A172 (cell line): ENCODE measurements at places on chromosomes 13 and 19.
A peak's percentile ranks its signal among the peaks of the same experiment; 100 is the strongest.

GRCh38 chr19:41849067-41849466 is 4.2 kb downstream of the DMRTC2 start:
- DNase-seq, result no peak

GRCh38 chr13:110374431-110375370 is 67.6 kb downstream of the COL4A2 start:
- DNase-seq, result no peak

DNA sequence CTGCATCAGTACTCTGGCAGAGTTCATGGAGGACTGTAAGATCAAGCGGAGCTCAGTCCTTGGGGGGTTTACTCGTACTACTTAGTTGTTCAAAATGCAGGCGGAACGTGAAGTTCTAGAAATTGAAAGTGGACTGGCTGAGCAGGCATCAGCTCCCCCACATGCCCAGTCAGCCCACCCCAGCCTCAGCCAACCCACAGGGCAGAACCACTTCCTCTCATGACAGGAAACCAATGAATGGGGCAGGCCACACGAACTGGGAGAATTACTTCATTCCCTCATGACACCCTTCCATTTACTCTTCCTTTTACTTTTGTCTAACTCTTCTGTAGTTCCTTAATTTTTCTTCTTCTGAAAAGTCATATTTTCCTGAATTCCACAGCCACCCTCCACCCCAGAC is 71.9 kb downstream of the FLT1 start:
- DNase-seq, result no peak

DNA sequence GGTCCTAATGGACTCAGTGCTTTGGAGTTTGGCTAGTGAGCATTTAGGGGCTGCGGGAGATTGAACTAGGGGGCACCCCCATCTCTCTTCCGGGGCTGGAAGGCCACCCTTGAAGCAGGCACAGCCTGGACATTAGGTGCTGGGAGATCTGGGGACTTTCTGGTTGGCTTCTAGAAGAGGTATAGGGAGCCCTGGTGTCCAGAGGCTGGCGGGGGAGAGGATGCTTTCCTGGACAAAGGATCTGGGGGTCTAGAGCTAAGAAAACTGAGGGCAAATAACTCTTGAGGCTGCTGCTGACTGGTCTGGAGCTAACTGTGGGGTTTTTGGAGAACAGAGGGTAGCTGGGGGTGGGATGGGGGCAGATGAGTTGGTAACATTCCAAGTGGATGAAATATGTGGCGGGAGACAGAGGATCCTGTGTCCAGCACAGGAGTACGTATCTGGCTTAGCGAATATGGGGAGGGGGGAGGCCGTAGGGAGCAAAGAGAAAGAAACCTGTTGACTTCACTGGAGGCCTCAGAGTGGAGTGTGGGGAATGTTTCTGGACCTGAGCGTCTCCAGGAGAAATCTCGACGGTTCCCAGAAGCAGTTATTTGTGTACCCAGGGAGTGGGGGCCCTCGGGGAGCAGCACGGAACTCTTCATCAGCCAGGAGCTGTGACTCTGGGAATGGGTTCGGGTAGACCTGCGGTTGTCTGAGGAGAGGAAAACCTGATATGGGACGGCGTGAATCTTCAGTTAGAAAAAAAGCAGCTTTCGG is 1.4 kb downstream of the HNRNPUL1 start:
- DNase-seq, result peak; percentile 26

DNA sequence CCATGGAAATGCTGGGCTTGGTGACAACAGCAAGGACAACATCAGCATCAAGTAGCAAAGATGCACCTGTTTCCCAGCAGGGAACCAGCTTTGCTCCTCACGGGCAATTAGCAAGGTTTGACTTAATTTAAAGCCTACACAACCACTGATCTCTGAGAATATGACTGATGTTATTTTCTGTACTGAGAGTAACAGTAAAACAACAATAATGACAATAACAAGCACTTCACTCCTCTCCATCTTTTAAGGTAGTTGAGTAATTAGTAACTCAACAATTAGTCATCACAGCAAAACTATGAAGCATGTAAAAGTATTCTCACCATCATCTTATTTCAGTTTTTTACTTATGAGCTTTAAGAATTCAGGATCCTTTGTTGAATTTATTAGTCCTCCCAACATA is 37.3 kb downstream of the ENOX1 start:
- DNase-seq, result no peak

GRCh38 chr19:48844472-48844871 is 8.2 kb upstream of the HSD17B14 start:
- peak; percentile 54 for DNase-seq

DNA sequence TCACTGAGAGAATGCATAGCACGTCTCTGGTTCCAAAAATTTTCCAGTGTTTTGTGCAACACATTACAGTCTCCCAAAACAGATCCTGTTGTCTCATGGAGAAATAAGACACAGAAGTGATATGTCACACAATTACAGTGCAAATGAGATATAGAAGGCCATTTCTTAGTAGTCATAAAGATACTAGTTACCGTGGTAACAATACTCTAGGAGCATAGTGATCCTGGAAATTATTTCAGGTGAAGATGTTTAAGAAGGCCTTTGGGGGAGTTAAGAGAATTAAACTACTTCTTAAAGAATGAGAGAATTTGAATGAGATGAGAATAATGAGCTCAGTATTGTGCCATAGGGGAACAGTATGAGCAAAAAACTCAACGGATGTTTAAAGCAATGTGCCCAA is 628.0 kb upstream of the MIR17HG start:
- no peak for DNase-seq

- DNase-seq, result no peak
These were observed 21.4 kb downstream of the MAP4K1 start for GRCh38 chr19:38596057-38596981.

- no peak for DNase-seq
These were observed 18.3 kb downstream of the DIS3 start for GRCh38 chr13:72763411-72763810.

GRCh38 chr19:44356383-44357111 is at the start of gene ZNF112:
ZNF112 (minus strand) TSS chr19:44356680; CDS start chr19:44340539, 16,141 bp downstream.
- DNase-seq, result peak; percentile 89

DNA sequence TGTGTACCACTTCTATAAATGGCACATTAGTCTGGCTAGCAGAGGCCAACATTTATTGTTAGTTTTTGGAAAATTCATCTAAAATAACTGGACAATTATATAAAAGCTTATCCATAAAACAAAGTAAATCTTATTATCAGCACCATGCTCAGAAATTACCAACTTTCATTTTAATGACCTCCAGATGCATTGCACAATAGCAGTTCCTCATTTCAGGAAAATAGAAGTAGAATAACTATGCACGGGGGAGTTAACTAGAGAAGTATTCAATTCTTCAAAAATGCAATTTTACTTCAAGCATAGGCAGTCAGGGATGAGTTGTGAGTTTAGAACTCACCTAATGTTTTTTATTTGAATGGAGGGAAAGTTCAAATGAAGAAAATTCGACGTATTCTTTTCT is 1023.5 kb downstream of the PCDH17 start:
- DNase-seq, result no peak

DNA sequence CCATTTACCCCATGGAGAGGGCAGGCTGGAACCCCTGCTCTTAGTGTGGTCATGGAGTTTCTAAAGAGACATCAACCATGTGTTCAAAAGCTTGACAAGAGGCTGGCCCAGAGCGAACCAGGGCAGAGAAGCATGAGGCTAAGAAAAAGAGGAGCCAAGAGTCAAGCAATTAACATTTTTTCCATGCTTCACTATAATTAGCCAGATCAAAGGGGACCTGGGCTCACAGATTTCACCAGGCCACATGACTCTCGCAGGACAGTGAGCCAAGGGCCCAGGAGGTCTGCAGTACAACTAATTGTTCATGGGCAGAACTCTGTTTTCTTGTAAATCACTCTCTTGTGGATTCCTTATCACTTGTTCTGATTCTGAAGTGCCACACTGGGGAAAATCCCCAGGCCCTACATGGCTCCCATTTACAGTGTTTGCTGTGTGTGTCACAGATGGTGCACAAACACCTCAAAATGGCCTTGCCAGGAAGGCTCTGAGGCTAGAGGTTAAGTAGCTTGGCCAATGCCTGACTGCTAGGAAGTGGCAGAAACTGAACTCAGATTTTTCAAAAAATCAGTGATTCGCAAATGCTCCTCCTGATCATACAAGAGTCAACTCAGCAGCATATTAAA is 101.2 kb downstream of the LHFPL6 start:
- peak; percentile 4 for DNase-seq

DNA sequence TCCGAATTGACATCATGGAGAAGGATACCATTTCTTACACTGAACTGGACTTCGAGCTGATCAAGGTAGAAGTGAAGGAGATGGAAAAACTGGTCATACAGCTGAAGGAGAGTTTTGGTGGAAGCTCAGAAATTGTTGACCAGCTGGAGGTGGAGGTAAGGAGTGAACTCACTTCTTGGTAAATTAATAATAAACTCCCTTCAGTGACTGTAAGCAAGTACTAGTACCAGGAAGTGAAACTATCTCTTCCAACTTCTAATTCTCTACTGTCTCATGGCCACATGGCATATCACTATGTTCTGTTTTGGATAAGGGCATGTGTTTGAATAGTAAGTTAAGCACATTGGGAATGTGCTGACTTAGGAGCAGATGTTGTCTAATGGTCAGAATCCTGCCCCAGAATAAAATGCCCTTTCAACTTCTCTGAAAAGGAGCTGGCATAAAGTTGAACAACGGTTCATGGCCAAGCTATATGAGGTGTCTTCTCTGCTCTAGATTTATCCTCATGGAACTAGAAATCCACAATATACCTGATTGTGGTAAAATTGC is 13.4 kb downstream of the OLFM4 start:
- DNase-seq, result no peak

DNA sequence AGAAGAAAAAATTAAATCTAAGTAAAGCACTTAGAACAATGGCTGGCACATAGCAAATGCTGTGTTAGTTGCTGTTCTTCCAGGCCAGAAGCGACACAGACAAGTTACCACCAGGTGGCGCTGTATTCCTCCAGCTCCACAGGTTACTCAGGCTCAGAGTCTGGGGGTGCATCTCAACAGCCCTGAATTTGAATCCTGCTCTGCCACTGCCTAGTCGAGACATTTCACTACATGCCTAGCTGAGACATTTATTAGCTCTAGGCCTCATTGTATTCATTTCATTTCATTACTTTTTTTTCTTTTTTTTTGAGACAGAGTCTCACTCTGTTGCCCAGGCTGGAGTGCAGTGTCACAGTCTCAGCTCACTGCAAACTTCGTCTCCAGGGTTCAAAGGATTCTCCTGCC is 16.4 kb upstream of the CYP2B6 start:
- peak; percentile 59 for DNase-seq

GRCh38 chr19:5895409-5895808 is 8.2 kb downstream of the NDUFA11 start:
- DNase-seq, result no peak

- no peak for DNase-seq
These were observed 2284.7 kb upstream of the PCDH20 start for GRCh38 chr13:63700350-63700749.

GRCh38 chr13:99133848-99134247 is 66.8 kb upstream of the UBAC2 start:
- no peak for DNase-seq

DNA sequence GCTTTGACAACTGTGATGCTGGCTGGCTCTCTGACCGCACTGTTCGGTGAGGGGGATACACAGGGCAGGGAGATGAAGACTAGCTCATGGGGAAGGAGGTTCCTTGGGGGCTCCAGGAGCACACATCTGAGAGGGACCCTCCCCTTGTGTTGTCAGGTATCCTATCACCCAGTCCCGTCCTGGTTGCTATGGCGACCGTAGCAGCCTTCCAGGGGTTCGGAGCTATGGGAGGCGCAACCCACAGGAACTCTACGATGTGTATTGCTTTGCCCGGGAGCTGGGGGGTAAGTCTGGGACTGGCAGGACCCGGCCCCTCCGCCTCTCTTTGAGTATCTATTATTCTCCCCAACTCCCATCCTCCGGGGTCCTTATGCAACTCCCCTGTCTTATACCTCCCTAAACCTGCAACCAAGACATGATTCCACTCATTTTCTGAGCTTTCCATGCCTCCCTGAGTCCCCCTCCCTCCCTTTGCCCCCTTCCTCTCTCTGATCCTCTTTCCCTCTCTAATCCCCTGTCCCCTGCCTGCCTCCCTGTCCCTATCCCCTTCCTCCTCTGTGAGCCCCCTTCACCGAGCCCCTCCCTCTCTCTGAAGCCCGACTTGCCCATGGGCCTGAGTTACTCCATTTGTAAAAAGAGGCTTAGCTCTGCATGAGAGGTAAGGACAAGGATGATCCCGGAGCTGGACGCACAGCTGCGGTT is 12.5 kb downstream of the NCAN start:
- no peak for DNase-seq

GRCh38 chr19:12769689-12770088 is 5.7 kb downstream of the HOOK2 start:
- no peak for DNase-seq
